ENCODE measurements at places on chromosomes 3 and 15. TPM values are rescaled to one million over a fixed set of nuclear protein-coding genes. Genes with fewer than 3 reads are reported as not detected.
A peak's percentile ranks its signal among the peaks of the same experiment; 100 is the strongest.

DNA sequence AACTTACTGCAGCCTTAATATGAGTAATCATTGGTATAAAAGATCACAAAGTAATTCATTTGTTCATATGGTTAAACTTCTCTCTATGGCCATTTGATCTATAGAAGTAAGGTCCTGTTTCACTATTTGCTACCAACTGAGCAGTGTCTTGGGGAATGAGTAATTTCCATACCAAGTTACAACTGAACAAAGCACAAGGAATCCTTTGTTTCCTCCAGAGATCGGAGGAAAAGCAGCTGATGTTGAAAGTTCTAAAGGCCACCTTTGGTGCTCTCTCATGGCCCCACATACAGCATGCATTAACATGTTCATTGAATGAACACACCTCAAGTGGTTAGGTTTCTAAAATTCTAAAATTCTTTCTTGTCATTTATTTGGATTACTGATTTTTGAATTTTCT, 7.1 kb upstream of the CNTN3 start:
- H3K4me1 ChIP-seq: no peaks in the 10 kb centered on the region
- no peak for DNase-seq
- H3K27ac ChIP-seq: no peak overlapping the region
- H3K4me3 ChIP-seq: no peak overlapping the region
- no peaks in the 10 kb centered on the region for H3K36me3 ChIP-seq
- H3K27me3 ChIP-seq: no peaks in the 10 kb centered on the region

Gene MST1
- 42.0 TPM for total RNA-seq

Gene CASR
- not detected for total RNA-seq

- no peaks in the 10 kb centered on the region for H3K27me3 ChIP-seq
- no peak overlapping the region for H3K27ac ChIP-seq
- no peak for DNase-seq
Observed at GRCh38 chr3:5022187-5022965, 43.1 kb downstream of the BHLHE40 start.

DNA sequence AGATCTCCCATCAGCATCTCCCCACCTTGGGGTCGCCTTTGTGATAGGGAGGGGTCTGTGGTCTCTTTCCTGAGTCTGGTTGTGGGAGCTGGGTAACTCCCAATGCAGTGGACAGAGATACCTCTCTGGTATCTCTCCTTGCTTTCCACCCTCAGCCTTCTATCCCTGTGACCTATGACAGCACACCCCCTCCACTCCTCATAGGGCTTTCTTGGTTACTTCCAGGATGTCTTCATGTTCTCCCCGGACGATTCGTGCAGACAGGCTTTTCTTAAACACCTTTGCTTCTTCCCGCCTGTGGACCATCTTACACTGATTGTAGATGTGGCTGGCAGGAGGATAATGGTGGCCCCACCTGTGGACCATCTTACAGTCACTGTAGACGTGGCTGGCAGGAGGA, 14.2 kb upstream of the NRROS start:
- H3K27ac ChIP-seq: no peak overlapping the region
- H3K36me3 ChIP-seq: no peaks in the 10 kb centered on the region
- H3K4me1 ChIP-seq: peaks cover 2% of the 10 kb centered on the region

DNA sequence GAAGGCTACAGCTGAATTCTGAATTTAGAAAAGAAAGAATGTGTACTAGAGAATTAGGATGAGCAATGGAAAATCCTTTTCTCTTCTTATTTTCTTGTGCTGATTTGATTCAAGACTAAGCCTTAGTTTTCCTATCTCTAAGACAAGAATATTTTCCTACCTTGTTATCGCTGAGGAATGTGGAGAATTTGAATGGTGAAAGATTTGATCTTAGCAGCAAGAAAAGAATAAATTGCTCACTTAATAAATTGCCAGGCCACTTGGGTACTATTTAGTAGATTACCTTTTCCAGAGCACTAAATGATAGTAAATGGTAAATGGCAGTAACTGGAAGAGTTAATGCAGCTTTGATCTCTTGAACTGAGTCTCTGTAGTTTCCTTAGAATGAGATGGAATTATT, 145.7 kb upstream of the MEIS2 start:
- H3K4me3 ChIP-seq: no peak overlapping the region
- H3K4me1 ChIP-seq: no peaks in the 10 kb centered on the region
- DNase-seq: no peak
- H3K27me3 ChIP-seq: no peaks in the 10 kb centered on the region

- no peaks in the 10 kb centered on the region for H3K36me3 ChIP-seq
- no peaks in the 10 kb centered on the region for H3K27me3 ChIP-seq
- H3K27ac ChIP-seq: no peak overlapping the region
- no peaks in the 10 kb centered on the region for H3K4me1 ChIP-seq
- no peak overlapping the region for H3K4me3 ChIP-seq
Observed at GRCh38 chr3:43637702-43638101, 15.9 kb upstream of the ANO10 start.

Gene VEPH1
- total RNA-seq: 12.0 TPM

DNA sequence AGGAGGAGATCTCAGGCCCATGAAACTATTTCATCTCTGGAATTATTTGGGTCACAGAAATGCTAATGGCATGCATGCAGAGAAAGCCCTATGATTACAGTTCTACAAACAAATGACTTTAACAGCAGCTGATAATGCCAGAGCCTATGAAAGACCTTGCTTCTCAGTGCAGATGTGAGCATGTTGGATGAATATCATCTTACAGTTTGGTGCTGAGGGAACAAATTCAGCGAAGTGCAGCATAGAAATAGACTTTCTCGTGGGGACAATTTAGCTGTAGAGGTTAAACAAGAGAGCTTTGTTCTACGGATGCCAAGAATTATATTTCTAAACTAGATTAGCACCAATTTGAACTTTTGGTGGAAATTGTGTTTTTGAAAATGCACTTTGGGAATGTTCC, 27.7 kb downstream of the PTX3 start:
- no peak overlapping the region for H3K27ac ChIP-seq
- H3K36me3 ChIP-seq: no peaks in the 10 kb centered on the region
- H3K27me3 ChIP-seq: no peaks in the 10 kb centered on the region
- DNase-seq: no peak
- no peaks in the 10 kb centered on the region for H3K4me1 ChIP-seq

DNA sequence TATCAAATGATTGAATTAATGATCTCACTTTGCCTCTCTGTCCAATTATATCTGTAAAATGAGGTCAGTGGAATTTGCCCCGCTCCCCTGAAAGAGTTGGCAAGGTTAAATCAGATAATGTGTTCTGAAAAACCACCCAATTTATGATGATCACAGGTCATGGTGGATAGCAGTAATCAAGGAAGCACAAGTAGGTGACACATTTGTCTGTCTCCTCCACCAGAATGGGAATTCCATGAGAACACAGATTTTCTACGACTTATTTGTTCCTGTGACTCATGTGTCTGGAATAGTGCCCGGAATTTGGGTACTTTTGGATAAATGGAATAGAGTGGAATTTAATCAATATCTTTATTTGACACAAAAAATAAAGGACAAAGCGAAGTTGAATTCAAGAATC, 220.9 kb upstream of the SUCLG2 start:
- no peaks in the 10 kb centered on the region for H3K27me3 ChIP-seq
- no peak for DNase-seq
- no peak overlapping the region for H3K4me3 ChIP-seq
- no peaks in the 10 kb centered on the region for H3K36me3 ChIP-seq
- no peak overlapping the region for H3K27ac ChIP-seq
- no peaks in the 10 kb centered on the region for H3K4me1 ChIP-seq

Gene ARPP21
- not detected for total RNA-seq

DNA sequence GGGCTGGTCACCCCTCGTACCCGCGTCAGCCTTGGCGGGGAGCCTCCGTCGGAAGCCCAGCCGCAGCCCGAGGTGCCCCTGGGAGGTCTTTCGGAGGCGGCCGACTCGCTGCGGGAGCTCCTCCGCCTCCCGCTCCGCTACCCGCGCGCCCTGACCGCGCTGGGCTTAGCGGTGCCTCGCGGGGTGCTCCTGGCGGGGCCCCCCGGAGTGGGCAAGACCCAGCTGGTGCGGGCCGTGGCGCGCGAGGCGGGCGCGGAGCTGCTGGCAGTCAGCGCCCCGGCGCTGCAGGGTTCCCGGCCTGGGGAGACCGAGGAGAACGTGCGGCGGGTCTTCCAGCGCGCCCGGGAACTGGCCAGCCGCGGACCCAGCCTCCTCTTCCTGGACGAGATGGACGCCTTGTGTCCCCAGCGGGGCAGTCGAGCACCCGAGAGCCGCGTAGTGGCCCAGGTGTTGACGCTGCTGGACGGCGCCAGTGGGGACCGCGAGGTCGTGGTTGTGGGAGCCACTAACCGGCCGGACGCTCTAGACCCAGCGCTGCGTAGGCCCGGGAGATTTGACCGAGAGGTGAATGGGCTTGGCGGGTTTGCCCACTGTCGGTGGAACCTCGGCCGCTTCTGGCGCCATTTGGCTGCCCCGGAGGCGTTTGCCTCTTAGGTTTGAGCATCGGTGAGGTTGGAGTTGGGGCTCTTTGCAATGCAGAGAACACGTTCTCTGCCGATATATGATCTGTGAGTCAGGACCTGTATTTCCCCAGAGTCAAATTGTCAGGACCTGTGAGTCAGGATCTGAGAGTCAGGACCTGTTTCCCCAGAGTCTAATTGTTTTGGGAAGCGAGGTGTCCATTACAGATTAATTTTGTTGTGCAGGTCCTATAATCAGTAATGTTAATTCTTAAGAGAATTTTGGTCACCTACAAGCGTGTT, 24.9 kb upstream of the GATM start:
- H3K4me1 ChIP-seq: peaks cover 16% of the 10 kb centered on the region
- DNase-seq: peak; percentile 49
- H3K36me3 ChIP-seq: no peaks in the 10 kb centered on the region
- peak overlapping the region; percentile 90 for H3K4me3 ChIP-seq

GRCh38 chr15:57053470-57053869, 135.0 kb downstream of the TCF12 start:
- H3K36me3 ChIP-seq: no peaks in the 10 kb centered on the region
- no peak for DNase-seq
- H3K4me3 ChIP-seq: no peak overlapping the region
- H3K4me1 ChIP-seq: no peaks in the 10 kb centered on the region

- no peak for DNase-seq
- no peak overlapping the region for H3K27ac ChIP-seq
- H3K36me3 ChIP-seq: no peaks in the 10 kb centered on the region
- H3K27me3 ChIP-seq: no peaks in the 10 kb centered on the region
- H3K4me3 ChIP-seq: no peak overlapping the region
Observed at GRCh38 chr3:45041666-45042065, 15.6 kb downstream of the CLEC3B start.

GRCh38 chr3:47780741-47781684, 680 bp downstream of the SMARCC1 start:
- peak overlapping the region; percentile 97 for H3K27ac ChIP-seq
- H3K4me3 ChIP-seq: peak overlapping the region; percentile 8
- peaks cover 13% of the 10 kb centered on the region for H3K4me1 ChIP-seq
- peak; percentile 72 for DNase-seq

Gene ACOX2
- 32.4 TPM for total RNA-seq

- no peaks in the 10 kb centered on the region for H3K27me3 ChIP-seq
- H3K27ac ChIP-seq: no peak overlapping the region
- DNase-seq: no peak
- H3K36me3 ChIP-seq: no peaks in the 10 kb centered on the region
- H3K4me3 ChIP-seq: no peak overlapping the region
- H3K4me1 ChIP-seq: no peaks in the 10 kb centered on the region
Observed at GRCh38 chr3:17423786-17424536, 318.5 kb downstream of the TBC1D5 start.

Gene EPHA3
- 32.9 TPM for total RNA-seq

- no peak for DNase-seq
- H3K27me3 ChIP-seq: no peaks in the 10 kb centered on the region
- no peak overlapping the region for H3K27ac ChIP-seq
- H3K4me3 ChIP-seq: no peak overlapping the region
- no peaks in the 10 kb centered on the region for H3K36me3 ChIP-seq
- H3K4me1 ChIP-seq: no peaks in the 10 kb centered on the region
Observed at GRCh38 chr3:122932251-122932967, 95.2 kb downstream of the SEMA5B start.

GRCh38 chr3:42871592-42872196, 4.0 kb downstream of the CYP8B1 start:
- H3K4me3 ChIP-seq: no peak overlapping the region
- H3K27ac ChIP-seq: no peak overlapping the region
- H3K27me3 ChIP-seq: no peaks in the 10 kb centered on the region
- no peak for DNase-seq

Gene ISLR
- total RNA-seq: 151 TPM
